Mesenteric fat pad (tissue), 1 donor: ENCODE measurements at places on chromosomes 7 and 10. TPM values are rescaled to one million over a fixed set of nuclear protein-coding genes. Genes with fewer than 3 reads are reported as not detected.
A peak's percentile ranks its signal among the peaks of the same experiment; 100 is the strongest.

The TMEM273 gene
- total RNA-seq = 17.9 TPM

DNA sequence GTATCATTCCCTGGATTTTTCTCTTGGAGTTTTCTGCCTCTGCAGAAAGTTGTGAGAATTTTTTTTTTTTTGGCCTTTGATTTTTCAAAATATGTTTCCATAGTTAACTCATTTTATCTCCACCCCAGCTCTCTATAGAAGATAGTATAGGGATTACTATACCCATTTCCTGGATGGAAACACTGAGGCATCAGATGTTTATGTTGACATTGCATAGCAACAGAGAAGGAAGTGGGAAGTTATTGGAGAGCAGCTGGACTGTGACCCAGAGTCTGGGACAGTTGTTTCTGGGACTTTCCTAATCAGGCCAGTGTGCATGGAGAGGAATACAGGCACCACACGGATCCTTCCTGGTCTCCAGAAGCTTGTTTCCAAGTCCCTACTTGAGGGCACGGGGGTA is 158.0 kb downstream of the CDH23 start:
- DNase-seq = no peak

The GOLGA7B gene
- 0.32 TPM for total RNA-seq

DNA sequence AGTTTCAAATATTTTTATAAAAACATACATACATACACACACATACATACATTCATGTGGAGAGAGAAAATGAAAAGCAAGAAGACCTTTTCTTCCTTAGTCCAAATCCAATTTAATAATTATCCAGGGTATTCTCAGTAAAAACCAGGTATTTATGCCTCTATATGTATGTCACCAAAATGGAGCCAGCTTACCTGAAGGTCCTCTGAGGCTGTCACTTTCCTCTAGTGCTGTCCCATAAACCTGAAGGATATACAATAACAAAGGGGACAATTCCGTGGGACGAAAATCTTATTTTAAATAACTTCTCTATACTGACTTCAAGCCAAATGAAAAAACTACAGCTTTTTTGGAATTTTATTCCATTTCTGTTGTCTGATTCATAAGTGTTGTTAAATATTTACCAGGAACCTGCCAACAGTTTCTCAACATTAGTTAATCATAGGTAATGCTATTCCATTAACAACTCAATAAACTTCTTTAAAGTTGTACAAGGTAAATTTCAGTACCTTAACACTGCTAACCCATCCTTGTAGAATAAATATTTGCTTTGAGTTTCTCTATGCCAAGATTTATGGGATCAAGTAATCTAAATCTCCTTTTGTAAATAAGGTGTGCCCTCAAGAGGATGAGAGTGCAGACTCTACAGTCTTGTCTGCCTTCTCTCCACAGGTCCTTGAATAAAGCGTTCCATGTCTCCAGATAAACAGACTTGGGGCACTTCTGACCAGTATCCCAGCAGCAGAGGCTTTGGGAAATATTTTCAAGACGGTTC is 260.3 kb downstream of the AHR start:
- DNase-seq = no peak

The PRSS2 gene
- total RNA-seq = 9.3 TPM

DNA sequence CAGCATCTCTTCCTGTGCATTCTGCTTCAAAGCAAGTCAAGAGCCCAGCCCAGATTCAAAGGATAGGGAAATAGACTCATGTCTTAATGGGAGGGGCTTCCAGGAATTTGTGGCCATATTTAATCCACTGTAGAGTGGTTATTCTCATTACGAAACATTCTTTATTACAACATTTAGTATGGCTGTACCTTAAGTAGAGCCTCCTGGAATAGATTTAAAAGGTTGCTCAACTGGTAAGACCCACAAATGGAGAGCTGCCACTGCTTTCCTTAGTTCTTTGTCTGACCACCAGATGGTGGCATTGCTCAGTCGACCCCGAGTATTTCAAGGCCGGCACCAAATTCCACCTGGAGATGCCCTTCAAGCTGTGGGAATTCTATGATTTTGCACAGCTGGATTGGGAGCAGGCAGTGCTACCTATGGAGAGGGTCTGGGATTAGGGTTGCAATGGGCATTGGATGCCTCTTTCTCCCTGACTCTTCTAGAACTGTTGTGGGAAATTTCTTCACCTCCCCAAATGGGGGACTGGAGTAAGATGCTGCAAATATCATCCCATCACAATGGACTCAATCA is 102.2 kb downstream of the RBM20 start:
- no peak for DNase-seq

- no peak for DNase-seq
These were observed 1.7 kb downstream of the CCSER2 start for GRCh38 chr10:84329986-84330651.

- no peak for DNase-seq
These were observed 39.5 kb downstream of the FAM53B start for GRCh38 chr10:124704428-124705380.

The FXYD4 gene
- total RNA-seq = not detected

The VENTX gene
- 4.0 TPM for total RNA-seq

DNA sequence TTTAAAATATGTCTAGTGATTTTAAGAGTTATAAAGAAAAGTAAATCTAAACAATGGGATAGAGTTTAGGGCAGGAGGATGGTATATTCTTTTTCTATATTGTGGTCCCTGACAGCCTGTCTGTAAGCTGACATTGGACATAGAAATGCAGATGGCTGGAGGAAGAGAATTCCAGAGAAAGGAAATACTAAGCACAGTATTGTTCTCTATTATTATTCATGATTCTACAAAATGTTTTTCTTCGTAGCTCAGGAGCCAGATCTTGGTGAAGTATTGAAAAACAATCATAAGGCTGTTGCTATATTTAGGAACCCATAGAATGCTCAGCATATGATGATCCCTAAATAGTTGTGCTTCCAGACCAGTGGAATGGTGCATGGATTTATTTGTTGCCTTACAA is 117.0 kb upstream of the FAM3C start:
- DNase-seq = no peak

DNA sequence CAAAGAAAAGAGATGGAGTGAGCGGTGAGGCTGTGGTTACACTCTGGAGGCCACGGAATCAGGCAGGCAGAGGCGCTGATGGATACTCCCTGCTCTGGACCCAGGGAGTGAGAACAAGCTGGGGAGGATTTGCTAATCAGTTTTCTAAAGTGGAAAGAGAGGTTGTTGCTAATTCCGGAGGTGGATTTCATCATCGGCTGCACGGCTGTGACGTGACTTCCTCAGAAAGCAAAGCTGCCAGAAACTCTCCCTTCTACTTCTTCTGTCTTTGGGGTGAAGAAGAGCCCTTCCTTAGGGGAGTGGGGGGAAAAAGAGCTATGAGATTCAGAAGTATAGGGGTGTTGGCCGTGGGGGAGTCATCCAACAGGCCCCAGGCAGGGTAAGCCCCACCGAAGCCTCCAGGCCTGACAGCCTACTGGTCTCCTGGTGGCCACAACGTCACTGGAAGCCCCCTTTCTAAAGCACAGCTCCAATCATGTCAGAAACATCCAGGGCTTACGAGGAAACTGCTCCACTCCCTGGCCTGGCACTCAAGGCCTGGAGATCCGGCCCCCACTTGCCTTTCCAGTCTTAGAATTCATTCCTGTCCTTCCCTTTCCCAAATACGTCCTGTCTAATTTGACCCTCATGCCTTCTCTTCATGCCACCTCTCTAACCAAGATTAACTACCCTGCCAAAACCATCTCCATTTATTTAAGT is 114.5 kb downstream of the HIP1 start:
- no peak for DNase-seq

The SPDYE11 gene
- total RNA-seq = not detected

GRCh38 chr10:123556049-123556448 is 110.1 kb upstream of the GPR26 start:
- peak; percentile 81 for DNase-seq
